ENCODE measurements at places on chromosomes 16 and 17.

- DNase-seq, result peak; percentile 64
Observed at GRCh38 chr17:143785-144281, 6.5 kb downstream of the SCGB1C2 start.

- DNase-seq, result no peak
Observed at GRCh38 chr17:60557805-60558204, 31.8 kb upstream of the APPBP2 start.

- DNase-seq, result no peak
Observed at GRCh38 chr17:278055-278675, 74.4 kb downstream of the RPH3AL start.

DNA sequence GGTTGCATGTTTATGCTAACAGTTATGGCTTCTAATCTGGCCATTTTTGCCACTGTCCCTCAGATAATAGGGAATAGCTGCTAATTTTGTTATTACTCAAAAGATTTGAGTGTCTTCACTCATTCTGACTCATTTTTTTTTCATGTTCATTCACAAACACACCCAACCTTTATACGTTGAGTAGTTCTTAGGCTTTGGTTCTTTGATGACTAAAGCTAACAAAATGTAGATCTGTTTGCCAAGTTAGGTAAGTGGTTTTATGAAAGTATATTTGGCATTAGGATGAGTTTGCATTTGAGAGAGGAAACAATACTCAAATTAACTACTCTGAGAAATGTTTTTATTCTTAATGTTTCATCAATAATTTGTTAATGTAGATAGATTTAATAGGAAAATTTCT lies 3.6 kb downstream of the MAP2K4 start:
- DNase-seq, result no peak

DNA sequence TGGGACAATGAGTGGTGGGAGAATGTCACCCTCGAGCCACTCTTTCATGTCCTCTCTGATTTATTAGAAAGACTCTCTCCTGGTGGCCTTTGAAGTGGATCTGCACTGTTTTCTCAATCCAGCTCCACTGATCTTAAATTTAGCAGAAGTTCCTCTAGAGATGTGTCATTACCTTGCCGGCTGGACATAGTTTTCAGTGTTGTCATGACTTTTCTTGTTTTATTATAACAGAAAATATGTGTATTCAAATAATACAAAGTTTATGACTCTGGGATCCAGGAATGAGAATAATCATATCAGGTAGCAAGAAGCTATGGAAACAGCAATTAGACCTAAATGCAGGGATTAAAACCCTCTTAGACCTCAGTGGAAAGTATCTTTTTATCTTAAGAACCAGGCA lies 247.5 kb upstream of the ELAC2 start:
- no peak for DNase-seq

Measured in MV-4-11 (cell line).